Stimulated activated CD8-positive, alpha-beta memory T cell treated with anti-CD3 and anti-CD28 coated beads, Interleukin-15, amount 100 ng/mL, for 48 hours (primary cell): ENCODE measurements at places on chromosomes 11 and 22.

- no peak for DNase-seq
These were observed 48.4 kb downstream of the NOX4 start for GRCh38 chr11:89442801-89443200.

DNA sequence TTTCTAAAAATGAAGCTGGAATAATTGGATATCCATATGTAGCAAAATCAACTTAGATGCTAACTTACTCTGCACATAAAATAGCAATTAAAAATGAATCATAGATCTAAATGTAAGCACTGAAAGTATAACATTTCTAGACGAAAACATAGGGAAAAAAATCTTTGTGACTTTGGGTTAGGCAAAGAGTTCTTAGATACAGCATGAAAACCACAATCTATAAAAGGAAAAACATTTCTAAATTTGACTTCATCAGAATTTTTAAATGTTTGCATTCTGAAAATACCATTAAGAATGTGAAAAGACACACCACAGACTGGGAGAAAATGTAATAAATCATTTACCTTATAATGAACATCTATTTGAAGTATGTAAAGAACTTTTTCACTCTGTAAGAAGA, 128.8 kb downstream of the APIP start:
- DNase-seq: no peak

- no peak for DNase-seq
These were observed 1419.6 kb downstream of the TBC1D22A start for GRCh38 chr22:48182031-48182430.

- DNase-seq: no peak
These were observed 2.9 kb upstream of the APOA1 start for GRCh38 chr11:116840224-116840745.

DNA sequence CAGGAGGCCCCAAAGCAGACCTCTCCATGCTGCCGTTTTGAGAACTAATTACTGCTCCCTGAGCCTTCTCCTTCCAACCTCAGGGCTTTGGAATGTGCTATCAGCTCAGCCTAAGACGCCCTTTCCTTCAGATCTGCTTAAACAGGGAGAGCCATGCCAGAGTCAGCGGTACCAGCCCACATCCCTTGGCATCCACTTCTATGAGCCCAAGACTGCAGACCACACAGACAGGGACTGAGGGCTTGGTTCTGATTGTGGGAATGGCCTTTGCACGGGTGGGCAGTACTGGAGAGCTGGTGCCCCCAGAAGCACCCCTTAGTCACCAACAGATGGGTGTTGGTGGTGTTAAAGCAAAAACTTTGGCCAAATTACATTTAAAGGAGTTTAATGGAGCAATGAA, 146.5 kb downstream of the TTC17 start:
- DNase-seq: no peak

DNA sequence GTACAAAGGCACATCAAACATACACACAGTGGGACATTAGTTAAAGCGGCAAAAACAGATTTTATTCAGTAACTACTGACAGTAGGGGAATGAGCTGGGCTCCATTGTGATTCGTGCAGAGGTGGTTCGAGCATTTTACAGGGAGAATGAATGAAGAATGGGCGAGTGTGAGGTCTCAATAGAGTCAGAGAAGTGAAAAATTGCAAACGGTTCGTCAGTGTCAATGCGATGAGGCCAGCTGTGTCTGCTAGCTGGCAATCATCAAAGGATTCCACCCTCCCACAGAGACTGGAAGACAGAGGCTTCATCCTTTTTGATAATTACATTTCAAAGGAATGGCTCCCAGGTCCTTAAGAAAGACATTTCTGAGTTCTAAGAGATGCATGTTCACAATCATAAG, 17.4 kb downstream of the OR4D9 start:
- DNase-seq: no peak
